ENCODE measurements at places on chromosomes 16 and 17.

DNA sequence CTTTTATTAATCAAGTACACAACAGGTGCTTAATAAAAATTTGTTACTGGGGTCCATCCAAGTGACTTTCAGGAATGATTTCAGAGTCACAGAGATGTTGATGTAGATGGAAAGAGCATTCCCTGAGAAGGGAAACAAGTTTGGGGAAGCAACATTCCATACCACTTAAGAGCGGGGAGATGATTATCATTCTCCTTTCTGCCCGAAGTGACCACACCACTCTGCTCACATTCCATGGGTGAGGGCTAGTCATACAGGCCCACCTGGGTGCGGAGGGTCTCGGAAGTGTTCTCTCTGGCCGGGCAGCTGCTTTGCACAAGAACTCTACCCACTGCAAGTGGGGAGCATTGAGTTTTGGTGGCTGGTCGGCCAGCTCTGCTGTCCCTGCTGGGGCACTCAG is 231.4 kb downstream of the SNX29 start:
- no peak for DNase-seq

- DNase-seq = no peak
These were observed 572 bp downstream of the FAM171A2 start for GRCh38 chr17:44362949-44363612.

GRCh38 chr17:20989991-20990855 is 52.6 kb downstream of the USP22 start:
- DNase-seq = no peak

- DNase-seq = no peak
These were observed 763.6 kb upstream of the EEF2KMT start for GRCh38 chr16:5861241-5861640.

All from AG04450 (cell line).